Activated CD4-positive, alpha-beta T cell treated with anti-CD3 and anti-CD28 coated beads, Interleukin-2, amount 50 U/mL, for 48 hours (primary cell): ENCODE measurements at places on chromosomes 1 and 21.

DNA sequence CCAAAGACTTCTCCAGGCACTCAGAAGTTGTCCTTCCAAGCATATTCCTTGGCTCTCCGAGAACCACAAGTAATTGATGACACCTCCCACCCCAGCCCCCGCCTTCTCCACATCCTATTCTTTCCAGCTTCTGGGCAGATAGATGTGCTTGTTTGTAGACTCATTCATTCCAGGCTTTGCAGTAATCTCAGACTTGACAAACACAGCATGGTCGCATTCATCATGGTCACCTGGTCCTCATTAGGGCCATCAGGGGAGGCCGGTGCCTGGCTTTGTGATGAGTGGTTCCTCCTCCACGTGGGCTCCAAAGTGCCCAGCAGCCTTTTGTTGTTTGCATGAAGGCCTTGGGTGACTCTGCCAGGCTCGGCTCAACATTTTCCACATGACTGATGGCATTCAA, 28.5 kb upstream of the KCNE2 start:
- no peak for DNase-seq

- DNase-seq: no peak
These were observed 8.3 kb downstream of the PADI1 start for GRCh38 chr1:17213148-17213781.

DNA sequence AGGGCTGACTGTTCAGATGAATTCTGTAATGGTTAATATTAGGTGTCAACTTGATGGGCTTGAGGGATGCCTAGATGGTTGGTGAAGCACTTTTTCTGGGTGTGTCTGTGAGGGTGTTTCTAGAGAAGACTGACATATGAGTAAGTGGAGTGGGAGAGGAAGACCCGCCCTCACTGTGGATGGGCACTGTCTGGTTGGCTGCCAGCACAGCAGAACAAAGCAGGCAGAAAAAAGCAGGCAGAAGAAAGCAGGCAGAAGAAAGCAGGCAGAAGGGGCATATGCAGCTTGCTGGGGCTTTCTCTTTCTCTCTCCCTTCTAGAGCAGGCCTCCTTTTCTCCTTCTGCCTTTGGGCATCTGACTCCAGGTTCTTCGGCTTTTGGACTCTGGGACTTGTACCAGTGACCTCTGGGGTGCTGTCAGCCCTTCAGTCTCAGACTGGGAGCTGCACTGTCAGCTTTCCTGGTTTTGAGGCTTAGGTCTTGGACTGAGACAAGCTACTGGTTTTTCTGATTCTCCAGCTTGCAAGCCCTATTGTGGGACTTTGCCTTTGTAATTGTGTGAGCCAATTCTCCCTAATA, 42.9 kb upstream of the CD2 start:
- DNase-seq: peak; percentile 35

GRCh38 chr1:211370669-211371068, 44.0 kb downstream of the TRAF5 start:
- DNase-seq: no peak

- no peak for DNase-seq
These were observed 20.0 kb downstream of the FOXD3 start for GRCh38 chr1:63342402-63342801.

DNA sequence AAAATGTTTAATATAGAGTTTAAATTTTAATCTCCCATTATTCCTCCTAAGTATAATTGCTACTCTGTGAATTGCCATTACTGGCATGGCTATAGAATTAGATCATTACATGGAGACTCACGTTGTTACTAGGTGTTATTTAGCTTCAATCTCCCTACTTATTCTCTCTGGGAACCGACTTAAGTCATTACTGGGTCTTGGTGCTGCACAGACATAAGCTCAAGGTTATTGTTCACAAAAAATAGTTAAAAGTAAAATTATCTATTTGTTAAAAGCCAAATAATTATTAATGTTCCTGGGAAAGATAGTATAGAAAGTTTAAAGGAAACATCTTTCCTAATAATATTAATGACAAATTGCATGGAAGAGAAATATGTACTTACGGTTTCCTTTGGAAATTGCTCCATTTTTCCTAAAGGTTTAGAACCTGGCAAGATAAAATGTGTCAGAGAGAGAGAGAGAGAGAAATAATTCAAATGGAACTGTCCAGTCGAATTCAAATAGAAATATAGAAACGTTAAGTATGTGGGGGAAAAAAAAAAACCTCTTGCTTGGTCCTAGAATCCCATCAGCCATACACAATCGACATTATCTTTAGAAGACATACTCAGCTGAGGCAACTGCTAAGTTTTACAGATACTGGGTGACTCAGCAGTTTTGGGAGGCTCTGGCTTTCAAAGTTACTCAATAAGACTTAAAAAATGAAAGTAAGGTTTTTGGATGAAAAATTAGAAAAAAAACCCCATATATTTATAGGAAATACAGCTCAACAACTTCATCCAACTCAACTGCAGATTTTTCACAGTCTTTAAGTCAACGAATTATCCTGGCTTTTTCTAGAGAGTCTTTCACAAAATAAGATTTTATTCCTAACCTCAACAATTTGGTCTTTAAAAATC, at the start of gene SPTA1:
Gene SPTA1, minus strand, starts transcription at position 605 of the 899 bp plus-strand sequence. Its CDS starts 198 bp downstream, at position 407.
- DNase-seq: no peak

GRCh38 chr1:198713081-198713480, 74.2 kb downstream of the PTPRC start:
- no peak for DNase-seq

DNA sequence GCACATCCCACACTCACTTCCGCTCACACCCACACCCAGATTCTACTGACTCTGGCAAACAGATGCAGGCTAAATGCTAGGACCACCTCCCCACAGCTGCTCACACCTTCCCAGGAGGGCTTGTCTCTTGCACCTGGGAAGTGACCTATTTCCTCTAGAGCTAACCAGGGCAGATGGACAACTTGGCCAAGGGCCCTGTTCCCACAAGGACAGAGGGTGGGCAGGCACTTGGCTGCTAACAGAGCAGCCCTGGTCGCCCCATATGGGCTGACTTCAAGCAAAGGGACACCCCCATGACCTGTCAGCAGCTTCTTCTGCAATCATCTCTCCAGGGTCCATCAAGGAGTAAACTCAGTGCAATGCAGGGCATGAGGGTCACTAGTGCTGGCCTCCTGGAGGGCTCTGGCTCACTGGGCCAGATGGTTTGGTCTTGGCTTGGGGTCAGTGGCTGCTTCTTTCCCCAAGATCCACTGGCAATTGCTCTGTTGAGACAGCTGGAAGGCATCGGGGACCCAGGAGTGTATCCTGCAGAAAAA, 641.5 kb downstream of the PLPP3 start:
- DNase-seq: no peak

- DNase-seq: peak; percentile 26
These were observed 243.2 kb upstream of the RAB4A start for GRCh38 chr1:229027622-229028182.

DNA sequence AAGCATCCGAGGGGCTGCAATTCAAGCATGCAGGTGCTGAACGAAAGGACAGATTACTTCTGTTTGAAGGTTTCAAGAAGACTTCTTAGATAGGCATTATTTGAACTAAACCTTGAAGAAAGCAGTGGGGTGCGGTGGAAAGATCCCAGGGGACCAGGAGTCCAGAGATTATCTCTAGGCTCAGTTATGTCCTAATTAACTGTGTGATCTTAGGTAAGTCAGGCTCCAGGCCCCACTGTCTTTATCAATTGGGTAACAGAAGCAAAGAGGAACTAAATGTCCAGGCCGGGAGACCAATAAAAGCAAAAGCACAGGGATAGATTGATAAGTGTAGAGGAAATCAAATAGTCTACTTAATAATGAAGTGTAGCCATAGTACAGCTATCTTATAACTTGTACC, 72.9 kb upstream of the CDC42BPA start:
- DNase-seq: no peak

DNA sequence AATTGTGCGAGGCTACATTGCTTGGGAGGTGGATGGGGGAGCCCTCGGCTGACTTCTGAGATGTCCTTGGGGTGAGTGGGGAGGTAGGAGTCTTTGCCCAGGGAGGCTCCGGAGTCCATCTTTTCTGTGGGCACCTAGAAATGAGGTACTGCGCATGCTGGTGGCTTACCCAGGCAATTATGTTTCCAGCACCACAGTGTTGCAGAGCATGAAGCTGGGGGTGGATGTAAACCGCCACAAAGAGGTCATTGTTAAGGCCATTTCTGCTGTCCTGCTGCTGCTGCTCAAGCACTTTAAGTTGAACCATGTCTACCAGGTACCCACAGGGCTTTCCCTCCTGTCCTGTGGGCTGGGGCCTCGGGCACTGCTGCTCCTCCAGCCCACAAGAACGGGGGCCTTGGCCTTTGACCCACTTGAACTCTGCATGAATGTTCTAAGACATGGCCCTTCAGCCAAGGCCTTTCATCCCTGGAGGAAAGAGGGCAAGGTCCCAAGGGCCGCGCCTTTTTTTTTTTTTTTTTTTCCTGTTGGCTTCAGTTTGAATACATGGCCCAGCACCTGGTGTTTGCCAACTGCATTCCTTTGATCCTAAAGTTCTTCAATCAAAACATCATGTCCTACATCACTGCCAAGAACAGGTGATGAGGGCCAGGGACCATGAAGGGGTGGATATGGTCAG, 14.6 kb downstream of the STRIP1 start:
- DNase-seq: no peak

- no peak for DNase-seq
These were observed 8.3 kb upstream of the TRABD2B start for GRCh38 chr1:48005253-48006117.

GRCh38 chr21:35394634-35395369, 345.7 kb upstream of the RUNX1 start:
- DNase-seq: no peak

GRCh38 chr1:227864882-227865281, 49.4 kb downstream of the PRSS38 start:
- DNase-seq: no peak

DNA sequence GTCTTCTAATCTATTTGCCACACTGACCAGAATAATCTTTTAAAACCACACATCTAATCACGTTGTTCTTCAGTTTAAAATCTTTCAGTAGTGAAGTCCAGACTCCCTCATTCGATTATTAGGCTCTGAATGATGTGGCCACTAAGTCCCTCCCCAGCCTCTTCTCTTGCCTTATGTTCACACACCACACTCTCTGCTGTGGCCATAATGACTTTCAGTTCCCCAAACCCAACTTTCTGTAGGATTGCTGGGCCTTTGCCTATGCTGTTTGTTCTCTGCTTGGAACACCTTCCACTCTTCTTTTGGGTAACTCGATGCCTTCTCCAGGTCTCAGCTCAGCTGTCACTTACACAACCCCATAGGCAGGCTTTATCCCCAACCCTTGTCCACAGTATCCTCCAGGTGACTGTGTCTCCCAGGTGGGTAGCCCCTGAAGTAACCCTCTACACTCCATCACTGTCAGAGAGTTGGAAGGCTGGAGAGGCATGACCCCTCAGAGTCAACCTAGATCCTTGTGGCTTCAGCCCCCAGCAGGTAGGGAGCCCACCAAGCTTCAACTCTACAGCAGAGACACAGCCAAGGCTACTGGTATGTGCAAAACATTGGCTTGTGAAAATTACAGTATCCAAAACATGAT, 8.4 kb upstream of the SLC37A1 start:
- DNase-seq: no peak

- DNase-seq: no peak
These were observed 14.8 kb upstream of the KIF21B start for GRCh38 chr1:201038186-201038876.

GRCh38 chr21:43190951-43191350, 22.1 kb downstream of the CRYAA start:
- DNase-seq: no peak

- no peak for DNase-seq
These were observed 133.2 kb upstream of the IVNS1ABP start for GRCh38 chr1:185450060-185450788.

GRCh38 chr1:235277709-235278108, 50.3 kb downstream of the ARID4B start:
- DNase-seq: no peak

DNA sequence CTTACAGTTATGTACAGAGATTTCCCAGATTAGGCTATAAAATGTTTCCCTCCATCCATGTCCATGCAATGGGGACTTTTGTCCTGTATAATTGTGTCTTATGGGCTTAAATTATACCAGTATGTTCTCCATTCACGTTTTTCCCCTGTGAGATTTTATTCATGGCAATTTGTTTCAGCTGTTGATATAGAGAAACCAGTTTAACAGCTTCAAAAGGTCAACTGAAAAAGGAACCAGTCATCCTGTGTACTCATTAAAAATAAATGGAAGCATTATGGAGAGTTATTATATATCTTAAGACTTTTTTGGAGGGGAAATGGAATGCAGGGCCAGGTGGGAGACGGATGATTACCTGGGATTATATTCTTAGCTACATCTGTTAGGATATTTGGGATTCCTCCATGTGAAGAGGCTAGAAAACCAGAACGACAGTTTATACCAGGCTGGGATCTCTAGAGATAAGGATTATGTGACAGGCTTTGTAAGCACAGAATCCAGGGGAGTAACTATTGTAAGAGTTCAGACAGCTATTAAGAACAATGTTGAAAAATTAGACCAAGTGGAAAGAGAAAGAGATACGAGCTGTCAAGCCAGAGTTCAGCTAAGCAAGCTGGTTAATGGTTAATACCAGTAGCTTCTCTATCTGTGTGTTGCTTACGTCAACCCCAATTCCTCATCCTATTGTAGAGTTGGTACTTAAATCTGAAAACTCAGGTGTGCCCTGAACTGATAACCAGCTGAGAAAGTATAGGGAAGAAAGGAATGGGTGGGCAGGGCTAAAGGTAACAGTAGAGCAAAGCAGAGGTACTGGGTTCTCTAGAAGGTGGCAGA, 12.4 kb upstream of the ZNF697 start:
- no peak for DNase-seq

DNA sequence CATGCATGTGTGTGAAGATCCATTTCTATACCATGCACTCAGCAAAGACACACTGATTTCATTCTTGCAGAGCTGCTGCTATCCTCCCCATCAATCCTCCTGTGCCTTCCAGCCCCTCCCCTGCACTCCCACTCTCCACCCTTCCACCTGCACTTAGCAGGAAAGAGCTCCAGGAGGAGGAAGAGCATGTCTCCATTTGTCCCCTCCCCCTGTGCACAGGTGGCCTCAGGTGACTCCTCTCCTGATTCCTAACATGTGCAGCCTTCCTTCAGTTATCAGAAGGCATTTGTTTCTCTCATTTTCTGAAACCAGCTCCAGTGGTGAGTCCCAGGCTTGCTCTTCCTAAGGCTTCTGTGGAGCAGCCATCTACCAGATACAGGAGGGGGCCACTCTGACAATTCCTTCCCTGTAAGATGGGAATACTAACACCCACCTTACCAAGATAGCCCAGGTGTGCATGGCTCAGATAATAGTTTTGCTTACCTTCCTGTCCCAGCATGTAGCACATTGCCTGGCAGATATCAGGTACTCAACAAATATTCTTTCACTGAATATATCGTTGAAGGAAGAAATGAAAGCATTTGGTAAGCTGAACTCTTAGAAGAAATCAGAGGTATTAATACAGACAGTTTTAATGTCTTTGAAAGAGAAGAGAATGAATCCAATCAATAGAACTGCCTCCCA, 21.9 kb upstream of the FAM3B start:
- no peak for DNase-seq
